ENCODE measurements at places on chromosomes 3 and 15.

DNA sequence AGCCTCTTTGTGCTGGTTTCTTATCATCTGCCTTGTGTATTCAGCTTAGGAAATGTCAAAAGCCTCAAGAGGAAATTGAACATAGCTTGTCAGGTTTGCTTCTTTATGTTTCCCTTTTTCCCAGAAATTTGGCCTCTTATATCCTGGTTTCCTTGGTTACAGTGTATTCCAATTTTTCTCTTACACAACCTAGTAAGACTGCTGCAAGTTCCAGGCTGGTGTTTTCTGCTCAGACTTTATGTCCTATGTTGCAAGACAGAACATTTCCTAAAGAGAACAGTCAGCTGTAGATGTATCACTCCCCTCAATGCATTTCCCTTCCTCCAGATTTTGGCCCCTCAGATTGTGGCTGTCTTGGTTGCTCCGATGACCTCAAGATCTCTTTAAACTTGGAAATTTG is 102.5 kb downstream of the SH3GL3 start:
- DNase-seq = no peak

DNA sequence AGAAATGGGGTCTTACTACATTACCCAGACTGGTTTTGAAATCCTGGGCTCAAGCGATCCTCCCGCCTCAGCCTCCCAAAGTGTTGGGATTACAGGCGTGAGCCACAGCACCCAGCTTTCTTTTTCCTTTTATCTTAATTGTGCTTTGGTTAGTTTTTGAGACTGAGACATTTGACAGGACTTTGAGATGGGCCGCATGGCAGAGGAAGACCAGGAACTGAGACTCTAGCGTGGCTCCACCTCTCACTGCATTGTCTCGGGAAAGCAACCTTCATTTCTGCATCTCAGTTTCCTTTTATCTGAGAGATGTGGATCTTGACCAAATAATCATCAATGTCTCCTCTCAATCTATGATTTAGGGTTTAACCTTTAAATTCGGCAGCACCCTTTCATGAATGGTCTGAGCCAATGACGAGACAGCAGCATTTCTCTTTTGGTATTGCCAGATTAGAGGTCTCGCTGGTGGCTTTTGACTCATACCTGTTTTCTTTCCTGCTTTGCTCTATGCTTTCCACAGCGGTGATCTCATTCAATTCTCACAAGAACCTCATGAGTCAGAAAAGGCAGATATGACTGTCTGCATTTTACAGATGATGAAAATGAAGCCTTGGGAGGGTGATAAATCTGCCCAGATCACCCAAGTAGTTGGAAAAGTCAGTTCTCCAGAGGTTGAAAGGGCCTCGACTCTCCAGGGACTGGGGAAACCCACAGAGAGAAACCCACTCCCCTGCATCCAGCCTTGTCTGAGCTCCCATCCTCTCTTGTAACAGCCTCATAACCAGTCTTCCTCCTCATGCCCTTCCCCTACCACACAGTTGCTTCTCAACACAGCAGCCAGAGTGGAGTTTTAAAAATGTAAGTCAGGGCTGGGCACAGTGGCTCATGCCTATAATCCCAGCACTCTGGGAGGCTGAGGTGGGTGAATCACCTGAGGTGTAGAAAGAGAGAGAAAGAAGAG is 84.8 kb upstream of the FOXB1 start:
- no peak for DNase-seq

- DNase-seq = peak; percentile 95
Observed at GRCh38 chr3:141940194-141940776, 63.8 kb downstream of the ATP1B3 start.

DNA sequence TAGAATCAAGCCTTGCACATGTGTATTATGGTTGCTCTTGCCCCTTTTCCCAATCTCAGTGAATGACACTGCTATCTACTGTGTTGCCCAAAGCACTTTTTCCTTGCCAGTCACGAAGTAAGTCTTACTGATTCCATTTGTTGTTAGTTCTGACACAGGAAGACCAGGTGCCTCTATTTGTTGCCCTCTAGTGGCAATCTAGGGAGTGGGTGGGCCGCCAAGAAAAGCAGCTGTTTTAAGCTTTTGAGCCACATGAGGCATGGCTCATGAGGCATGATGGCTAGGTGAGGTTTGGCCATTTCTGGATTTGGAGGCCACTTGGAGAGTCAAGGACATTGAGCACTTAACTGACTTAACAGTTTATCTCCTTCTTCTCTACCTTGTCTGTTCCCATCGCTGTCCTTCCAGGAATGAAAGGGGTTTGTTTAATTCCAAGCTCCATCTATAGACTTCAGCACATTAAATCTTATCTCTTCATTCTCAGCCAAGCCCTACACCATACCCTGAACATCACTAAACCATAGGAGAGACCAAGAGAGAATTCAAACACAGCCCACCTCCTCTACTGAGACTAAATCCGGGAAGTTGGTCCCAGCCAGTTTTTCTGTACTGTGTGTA is 103.1 kb downstream of the HCN4 start:
- no peak for DNase-seq

DNA sequence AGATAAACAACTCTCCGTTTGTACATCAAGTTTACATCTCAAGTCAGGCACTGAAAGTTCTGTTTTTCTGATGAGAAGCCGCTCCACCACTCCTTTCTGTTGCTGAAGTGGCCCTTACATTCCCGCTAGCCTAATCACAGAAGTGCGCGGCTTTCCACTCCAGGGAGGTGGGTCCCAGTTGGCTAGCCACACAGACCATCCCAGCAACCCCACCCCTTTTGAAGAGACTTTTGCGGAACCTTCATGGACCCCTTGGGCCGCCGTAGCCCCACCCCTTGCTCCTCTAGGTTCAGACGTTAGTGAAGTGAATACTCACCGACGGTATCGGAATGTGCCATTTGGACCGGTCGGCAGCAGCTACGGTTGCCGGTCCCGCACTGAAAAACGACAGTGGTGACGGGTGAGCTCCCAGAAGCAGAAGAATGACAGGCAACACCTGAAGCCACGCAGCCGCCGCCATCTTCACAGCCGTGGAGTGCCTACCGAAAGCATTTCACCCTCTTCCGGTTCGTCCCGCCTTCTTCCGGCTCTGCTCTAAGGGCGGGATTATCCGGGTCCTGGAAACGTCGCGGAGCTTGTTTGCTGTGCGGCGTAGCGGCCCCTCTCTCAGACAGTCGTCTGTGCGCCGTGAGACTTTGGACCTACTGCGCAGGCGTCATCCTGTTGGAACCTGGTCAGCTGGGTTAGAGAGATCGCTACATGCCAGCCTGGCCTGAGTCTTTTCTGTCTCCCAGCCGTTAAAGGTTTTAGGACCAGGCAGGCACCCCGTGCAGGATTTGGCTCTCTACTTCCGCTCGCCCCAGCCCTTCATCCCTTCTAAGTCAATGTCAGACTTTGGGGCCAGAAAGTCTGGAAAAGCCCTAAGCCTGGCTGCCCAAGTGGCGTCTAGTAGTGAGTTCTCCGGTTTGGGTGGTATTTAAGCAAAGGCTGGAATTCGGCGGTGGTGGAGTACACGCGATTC is at the start of the genes GANC and TMEM87A:
Gene GANC (plus strand): TSS at position 263 of the 961 bp plus-strand sequence. CDS start 1,281 bp downstream, outside the sequence.
Gene TMEM87A (minus strand): TSS at position 495 of the 961 bp plus-strand sequence. CDS start 35 bp downstream, at position 460.
- DNase-seq = peak; percentile 100

- no peak for DNase-seq
Observed at GRCh38 chr3:113212150-113212843, 940 bp downstream of the BOC start.

GRCh38 chr3:62128051-62128450 is 245.3 kb downstream of the FEZF2 start:
- no peak for DNase-seq

DNA sequence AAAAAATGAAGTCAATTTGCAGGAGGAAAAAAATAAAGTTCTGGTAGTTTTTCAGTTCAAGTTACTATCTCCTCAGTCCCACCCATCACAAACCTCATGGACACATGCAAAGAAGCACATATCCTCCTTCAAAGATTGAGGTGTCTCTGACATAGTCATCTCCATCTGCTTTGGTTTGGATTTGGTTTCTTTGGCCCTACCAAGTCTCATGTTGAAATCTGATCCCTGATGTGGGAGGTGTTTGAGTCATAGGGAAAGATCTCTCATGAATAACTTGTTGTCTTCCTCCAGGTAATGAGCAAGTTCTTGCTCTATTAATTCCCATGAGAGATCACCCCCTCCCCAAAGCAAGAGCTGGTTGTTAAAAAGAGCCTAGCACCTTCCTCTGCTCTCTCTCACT is 446.8 kb downstream of the IGSF11 start:
- DNase-seq = no peak

DNA sequence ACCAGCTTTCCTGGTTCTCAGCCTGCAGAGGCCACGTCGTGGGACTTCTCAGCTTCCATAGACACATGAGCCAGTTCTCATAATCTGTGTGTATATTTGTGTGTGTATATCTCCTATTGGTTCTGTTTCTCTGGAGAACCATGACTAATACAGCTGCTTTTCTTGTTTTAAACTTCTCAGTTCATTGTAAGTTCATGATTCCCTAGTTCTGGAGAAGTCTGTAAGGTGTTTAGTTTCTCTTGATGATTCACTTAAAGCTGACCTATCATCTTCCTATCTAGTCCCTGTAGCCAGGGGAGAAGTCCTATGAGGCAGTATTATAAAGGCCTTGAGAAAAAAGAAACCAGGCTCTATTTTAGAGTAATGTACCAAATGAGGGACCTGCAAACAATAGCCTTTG is 147.7 kb downstream of the RYR3 start:
- DNase-seq = no peak

- DNase-seq = no peak
Observed at GRCh38 chr15:38823263-38823662, 258.6 kb upstream of the RASGRP1 start.

- no peak for DNase-seq
Observed at GRCh38 chr3:99559196-99559595, 79.2 kb upstream of the COL8A1 start.

- DNase-seq = peak; percentile 84
Observed at GRCh38 chr15:34795267-34796081, at the start of gene ACTC1. ACTC1 (minus strand) TSS chr15:34795549; CDS start chr15:34794808, 741 bp downstream.

GRCh38 chr3:150376001-150376848 is 31.9 kb upstream of the TSC22D2 start:
- no peak for DNase-seq

- DNase-seq = no peak
Observed at GRCh38 chr3:99626417-99626788, 12.0 kb upstream of the COL8A1 start.

GRCh38 chr15:77029166-77030047 is 34.5 kb downstream of the PSTPIP1 start:
- peak; percentile 72 for DNase-seq

GRCh38 chr3:152738656-152739055 is 96.3 kb upstream of the P2RY1 start:
- no peak for DNase-seq

DNA sequence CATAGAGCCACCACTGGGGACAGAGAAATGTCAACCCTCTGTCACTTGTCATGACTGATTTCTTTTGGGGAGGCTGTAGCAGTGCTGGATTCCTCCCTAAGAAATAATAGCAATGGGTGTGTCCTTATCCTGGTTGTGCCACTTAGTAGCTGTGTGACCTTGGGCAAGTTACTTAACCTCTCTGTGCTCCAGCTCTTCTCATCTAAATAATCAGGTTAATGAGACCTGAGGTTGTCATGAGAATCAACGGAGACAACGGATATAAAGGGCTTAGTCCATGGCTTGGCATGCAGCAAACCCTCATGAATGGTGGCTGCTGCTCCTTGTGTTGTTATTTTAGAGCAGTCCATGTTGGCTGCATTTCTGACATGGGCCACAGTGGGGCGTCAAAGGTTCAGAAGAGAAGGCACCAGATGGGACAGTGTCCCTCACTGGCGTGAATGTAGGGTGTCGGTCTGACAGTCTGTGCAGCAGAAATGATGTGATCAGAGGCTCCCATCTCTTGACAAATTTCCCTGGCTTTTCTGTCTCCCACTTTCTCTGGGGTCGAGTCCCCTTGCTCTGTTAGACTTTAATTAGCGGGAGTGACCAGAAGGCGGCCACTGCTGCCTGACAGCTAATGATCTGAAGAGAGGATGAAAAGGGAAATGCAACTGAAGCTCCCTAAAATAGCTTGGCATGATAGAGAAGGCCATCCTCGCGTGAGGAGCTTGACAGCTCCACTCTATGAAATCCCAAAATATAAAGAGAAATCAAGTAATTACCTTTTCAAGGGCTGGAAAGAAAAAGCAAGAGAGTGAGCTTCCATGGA is 209.4 kb downstream of the CADPS start:
- peak; percentile 51 for DNase-seq

GRCh38 chr15:99282586-99282985 is 31.3 kb downstream of the LRRC28 start:
- no peak for DNase-seq

GRCh38 chr3:15809313-15809712 is 11.5 kb upstream of the ANKRD28 start:
- DNase-seq = no peak

DNA sequence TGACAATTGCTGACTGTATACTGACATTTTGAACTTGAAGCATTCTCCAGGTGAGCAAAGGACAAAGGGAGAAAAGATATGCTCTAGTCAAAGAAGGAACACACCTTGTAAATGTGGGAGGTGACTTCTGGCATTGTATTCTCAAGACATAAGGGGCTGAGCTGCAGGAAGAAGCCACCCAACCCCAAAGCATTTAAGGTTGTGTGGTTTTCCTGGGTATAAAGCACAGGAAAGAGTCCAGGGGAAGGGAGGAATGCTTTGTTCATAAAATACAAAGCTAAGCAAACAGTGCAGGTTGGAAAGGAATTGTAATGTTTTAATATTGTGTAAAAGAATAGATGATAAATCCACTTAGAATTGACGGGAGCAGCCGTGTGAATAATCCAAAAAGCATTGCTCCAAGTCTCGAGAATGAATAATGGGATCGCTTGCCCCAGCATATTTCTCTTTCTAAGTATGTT is 102.4 kb upstream of the LRIG1 start:
- no peak for DNase-seq

- DNase-seq = no peak
Observed at GRCh38 chr15:92277776-92278175, 115.9 kb upstream of the ST8SIA2 start.

- DNase-seq = no peak
Observed at GRCh38 chr3:178352326-178353005, 183.8 kb upstream of the KCNMB2 start.

DNA sequence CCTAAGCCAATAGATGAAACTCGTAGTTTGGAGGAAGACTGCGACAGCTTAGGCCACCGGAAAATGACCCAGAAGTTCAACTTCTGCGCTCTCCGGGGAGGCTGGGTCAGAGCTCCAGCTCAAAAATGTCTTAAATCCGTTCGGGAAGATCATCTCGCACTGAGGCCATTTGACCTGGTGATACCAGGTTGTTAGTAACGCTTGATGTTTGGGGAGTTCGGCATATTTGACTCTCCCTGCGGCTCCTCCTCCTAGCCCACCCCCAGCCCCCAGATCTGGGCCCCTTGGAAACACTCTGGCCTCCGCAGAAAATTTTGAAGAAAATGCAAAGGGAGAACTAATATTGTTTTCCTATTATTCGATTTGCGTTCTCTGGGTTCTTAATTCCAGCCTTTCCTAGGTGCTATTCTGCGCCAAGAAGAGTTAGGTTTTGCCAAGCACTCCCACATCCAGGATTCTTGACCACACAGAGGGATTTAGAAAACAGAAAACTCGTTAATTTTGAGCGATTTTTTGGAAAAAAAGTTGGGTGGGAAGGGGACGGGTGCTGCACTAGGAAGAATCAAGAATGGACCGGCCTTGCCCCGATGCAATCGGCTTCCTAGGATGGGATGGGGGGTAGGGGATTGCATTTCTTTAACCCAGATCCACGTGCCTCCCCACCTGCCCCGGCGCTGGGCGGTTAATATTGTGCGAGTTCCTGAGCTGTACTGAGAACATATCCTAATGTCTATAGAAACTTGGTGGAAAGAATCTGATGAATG is 50.0 kb downstream of the ZIC4 start:
- no peak for DNase-seq

- no peak for DNase-seq
Observed at GRCh38 chr15:93200081-93200836, 111.2 kb upstream of the RGMA start.

- no peak for DNase-seq
Observed at GRCh38 chr15:60399931-60400330, 2.1 kb upstream of the ANXA2 start.

GRCh38 chr3:83321891-83322290 is 1560.4 kb upstream of the GBE1 start:
- DNase-seq = no peak

Measured in RWPE2 (cell line).